ENCODE measurements at places on chromosomes 11 and 22.
A peak's percentile ranks its signal among the peaks of the same experiment; 100 is the strongest.

GRCh38 chr11:126328444-126328843 is 24.6 kb downstream of the DCPS start:
- no peak for DNase-seq

GRCh38 chr11:123357990-123358827 is 71.9 kb upstream of the GRAMD1B start:
- no peak for DNase-seq

DNA sequence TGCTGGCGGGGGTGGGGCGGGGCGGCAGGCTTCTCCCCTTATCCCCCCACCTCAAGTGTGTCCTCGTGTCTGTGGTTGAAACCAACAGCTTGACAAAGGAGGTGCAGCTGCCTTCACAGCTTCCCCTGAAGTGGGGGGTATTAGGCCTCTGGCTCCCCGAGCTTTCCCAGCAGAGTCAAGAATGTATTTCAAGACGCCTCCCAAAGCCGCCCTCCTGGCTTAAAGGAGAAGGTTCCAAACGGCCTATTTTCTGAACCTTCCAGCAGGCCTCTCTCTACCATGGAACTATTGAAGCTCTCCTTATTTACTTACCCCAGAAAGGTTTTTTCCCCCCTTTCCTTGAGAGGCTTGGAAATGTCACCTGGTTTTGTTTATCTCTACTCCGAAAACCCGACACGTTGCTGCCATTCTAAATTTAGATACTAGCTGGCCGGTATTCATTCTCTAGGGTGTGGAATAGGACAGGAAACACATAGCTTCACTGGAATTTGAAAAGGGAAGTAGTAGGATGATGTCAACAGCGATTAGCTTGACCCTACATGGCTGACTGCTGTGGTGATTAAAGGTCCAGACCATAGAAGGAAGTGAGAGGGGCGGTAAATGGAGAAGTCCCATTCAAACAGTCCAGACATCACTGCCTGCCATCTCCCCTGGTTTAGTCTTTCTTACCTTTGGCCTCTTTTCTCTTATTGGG is 671 bp upstream of the PICALM start:
- no peak for DNase-seq

DNA sequence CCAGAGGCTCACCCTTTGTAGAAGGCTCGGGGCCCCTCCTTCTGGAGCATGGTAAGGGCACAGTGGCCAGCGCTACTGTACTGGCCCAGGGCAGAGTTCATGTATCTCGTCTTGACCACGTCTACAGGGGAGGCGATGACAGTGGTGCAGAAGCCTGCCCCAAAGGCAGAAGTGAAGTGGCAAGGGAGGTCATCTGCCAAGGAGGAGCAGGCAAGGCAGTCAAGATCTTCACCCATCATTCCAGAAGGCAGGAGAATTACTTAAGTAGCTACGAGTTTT is 7.2 kb downstream of the UCP2 start:
- no peak for DNase-seq

- DNase-seq = no peak
Measured at GRCh38 chr22:37627545-37627944, 11.9 kb upstream of the SH3BP1 start.

DNA sequence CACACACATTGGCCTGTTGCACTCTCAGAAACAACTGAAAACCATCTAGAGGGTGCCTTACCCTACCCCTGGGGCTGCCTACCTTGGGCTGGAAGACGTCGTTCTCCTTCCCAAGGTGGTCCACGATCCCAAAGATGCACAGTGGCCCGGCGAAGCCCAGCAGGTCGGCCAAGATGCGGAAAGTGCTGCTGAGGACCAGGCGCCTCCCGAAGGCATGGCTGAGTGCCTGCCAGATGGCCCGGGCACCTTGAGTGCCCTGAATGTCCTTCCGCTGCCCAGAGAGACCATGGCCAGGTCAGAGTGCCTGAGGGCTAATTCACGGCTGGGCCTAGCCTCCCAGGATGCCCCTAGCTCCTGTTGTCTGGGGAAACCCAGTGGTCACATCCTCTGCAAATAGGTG is 16.2 kb downstream of the ABCC8 start:
- DNase-seq = no peak

- no peak for DNase-seq
Measured at GRCh38 chr11:11909727-11910126, 68.0 kb downstream of the USP47 start.

DNA sequence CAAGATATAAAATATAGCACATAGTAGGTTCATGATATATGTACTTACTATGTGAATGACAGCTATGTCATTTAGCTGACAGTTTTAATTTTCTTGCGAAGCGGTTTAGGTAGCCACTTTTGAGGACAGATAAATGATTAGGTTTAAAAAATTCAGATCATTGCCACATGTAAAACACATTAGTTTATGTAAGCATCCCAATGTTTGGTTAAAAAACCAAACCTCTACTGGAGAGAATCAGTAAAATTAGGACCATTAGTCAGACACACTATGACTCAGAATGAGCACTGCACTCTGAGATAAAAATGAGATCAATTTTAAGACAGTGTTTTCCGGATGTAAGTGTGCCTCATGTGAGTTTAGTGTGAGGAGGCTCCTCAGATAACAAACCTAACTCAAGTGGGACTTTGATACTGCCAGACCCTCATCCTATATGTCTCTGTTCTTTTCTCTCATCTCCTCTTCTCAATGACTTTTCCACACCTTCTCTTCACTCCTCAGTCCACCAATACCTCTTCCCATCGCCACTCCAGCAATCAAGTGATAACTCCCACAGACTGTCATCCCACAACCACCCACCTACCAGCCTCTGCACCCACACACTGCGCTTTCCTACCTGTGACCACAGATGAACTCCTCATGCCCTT is 6.8 kb upstream of the OR2AT4 start:
- no peak for DNase-seq

- peak; percentile 65 for DNase-seq
Measured at GRCh38 chr11:96242971-96243647, 99.9 kb downstream of the MAML2 start.

GRCh38 chr11:64767344-64768299 is 7.8 kb upstream of the PYGM start:
- DNase-seq = no peak

GRCh38 chr11:12629601-12630313 is 44.5 kb upstream of the TEAD1 start:
- DNase-seq = no peak

DNA sequence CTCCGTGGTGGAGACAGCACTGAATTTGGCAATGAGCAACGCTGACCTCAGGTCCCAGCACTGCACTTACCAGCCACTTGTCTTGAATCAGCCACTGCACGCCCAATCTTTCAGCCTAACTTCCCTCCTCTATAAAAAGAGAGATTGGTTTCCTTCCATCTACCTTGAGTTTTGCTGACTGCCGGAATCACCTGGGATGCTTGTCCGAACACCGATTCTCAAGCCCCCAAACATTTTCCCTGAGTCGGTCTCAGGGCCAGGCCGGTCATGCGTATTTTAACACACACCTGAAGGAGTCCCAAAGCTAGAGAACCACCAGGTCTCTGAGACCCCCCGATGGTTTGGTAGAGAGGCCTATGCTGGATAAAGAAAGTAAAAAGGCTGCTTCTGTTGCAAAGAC is 131.5 kb downstream of the SPATA19 start:
- DNase-seq = no peak

GRCh38 chr11:45933846-45934579 is 11.6 kb downstream of the LARGE2 start:
- DNase-seq = no peak

DNA sequence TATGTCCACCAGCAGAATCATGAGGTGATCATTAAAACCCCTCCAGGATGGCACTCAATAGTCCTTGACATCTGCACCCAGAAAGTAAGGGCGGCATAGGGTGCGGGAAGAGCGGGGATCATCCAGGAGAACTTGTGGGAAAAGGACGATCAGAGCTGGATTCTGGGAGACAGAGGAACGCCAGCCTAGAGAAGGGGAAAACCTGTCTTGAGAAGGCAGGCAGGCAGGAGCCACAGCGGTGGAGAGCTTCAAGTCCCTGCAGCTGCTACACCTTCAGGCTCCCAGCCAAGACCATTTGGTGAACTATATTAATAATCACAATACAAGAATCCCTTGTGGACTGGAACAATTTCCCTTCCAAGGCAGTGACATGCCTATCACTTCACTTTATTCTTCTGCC is 134.3 kb downstream of the BUD13 start:
- no peak for DNase-seq

DNA sequence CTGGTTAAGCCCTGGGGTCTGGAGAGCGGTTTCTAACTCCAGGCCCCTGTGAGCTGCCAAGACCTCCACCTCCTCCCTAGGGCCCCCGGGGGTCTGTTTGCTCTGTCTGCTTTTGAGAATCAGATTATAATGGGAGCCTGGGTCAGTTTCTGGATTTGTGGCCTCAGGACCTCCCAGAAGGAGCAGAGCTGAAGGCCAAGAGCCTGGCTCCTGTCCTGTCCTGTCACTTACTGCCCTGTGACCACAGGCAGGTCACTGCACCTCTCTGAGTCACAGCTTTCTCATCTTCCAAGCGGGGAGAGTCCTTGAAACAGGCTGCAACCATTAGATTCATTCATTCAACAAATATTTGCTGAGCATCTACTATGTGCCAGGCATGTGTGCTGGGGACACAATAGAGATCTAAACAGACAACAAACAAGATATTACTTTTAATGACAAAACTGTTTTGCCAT is 87.3 kb upstream of the FGF3 start:
- DNase-seq = no peak

GRCh38 chr11:85127349-85127748 is 499.8 kb downstream of the DLG2 start:
- no peak for DNase-seq

DNA sequence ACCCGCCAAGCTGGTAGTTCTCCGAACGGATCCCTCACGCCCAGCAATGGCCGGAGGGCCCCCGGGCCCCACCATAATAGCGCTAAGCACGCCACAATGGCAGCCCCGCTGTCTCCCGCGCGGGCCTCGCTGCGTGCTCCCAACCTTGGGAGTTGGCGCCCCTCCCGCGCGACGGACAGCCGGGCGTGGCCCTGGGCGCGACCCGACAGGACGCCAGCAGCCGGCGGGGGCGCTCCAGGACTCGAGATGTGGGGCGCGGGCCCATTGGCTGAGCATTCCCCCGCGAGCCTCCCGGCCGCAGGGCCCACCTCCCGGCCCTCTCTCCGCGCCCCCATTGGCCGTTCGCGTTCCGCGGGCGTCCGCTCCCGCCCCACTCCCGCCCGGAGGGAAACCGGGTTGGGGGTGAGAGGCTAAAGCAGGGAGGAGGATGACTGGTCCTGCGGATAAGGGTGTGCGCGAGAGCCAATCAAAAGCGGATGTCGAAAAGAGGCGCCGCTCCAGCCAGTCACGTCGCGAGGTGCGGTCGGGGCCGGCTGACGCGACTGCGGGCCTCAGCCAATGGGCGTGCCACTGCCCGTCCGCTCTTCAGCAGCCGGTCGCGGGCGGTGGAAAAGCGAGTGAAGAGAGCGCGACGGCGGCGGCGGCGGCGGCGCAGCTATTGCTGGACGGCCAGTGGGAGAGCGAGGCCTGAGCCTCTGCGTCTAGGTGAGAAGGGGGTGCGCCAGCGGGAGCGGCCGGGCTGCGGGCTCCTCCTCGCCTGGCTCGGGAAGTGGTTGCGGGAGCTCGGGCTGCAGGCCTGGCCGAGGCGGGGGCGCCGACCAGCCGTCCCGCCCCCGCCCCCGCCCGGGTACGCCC is at the start of gene FAR1:
TSS of gene FAR1 (plus strand) at position 567 of the 855 bp plus-strand sequence. CDS start 26,098 bp downstream, outside the sequence.
- DNase-seq = peak; percentile 86

- DNase-seq = no peak
Measured at GRCh38 chr11:87597725-87598124, 560.0 kb downstream of the TMEM135 start.

DNA sequence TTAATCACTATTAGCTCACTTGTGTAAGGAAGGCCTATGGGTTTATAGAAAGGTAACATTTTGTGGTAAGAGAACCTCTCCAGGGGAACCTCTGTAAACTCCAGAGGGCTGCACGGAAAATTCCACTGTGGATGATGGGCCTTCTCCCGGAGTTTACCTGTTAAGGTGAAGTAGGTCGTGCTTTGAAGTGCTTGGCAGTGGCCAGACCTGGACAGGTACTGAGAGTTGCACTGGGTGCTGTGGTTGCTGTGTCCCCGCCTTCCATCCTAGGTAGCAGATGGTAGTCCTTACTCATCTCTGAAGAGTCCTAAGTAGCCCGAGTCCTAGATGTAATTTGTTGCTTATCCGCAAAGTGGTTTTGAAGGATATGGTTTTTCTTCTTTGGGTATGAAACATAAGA is 133.4 kb downstream of the TEAD1 start:
- no peak for DNase-seq

DNA sequence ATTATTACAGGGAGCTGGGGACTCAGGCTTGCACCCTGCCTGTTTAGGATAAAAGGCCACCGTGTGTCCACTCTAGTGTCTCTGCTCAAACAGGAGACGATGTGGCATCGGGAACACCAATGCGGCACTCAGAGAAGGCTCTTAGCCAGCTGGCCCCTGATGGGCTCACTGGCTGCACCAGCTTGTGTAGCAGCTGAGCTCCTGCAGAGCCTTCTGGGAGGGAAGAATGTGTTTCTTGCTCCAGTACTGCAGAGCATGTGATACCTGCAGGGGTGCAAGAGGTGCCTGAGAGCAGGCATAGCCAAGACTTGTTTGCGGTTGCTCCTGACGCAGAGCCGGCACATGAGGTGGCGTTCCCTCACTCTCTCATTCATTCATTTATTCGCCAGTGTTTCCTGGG is 44.4 kb upstream of the KCNQ1OT1 start:
- DNase-seq = no peak

- DNase-seq = no peak
Measured at GRCh38 chr11:107857550-107858216, 904 bp downstream of the SLC35F2 start.

DNA sequence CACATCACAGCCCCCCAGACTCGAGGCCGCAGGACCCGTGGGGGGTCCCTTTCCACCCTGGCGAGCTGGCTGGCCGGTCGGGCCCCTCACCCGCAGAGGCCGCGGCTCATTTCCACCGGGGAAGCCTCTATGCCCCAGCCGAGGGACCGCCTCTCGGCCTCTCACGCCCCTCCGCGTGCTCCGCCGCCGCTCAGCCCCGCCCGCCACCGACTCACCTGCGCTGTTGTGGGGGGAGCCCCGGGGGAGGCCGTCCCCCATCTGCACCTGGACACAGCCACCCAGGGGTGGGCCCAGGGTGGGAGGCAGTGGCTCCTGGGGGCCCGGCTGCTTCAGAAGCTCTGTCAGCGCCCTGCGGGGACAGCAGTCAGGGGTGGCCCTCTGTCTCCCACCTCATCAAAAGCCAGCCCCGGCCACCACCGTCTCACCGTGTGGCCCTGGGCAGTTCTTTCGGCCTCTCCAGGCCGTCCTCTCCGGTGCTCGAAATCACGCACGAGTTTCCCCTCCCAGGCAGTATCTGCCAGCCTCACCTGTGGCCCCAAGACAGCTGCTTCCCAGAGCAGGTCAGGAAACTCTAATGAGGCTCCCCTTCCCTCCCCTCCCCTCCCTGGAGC is 3.8 kb downstream of the SHISA8 start:
- DNase-seq = no peak

- no peak for DNase-seq
Measured at GRCh38 chr11:103892603-103893002, 143.8 kb upstream of the DDI1 start.
